ENCODE measurements at places on chromosomes 13 and 19.

DNA sequence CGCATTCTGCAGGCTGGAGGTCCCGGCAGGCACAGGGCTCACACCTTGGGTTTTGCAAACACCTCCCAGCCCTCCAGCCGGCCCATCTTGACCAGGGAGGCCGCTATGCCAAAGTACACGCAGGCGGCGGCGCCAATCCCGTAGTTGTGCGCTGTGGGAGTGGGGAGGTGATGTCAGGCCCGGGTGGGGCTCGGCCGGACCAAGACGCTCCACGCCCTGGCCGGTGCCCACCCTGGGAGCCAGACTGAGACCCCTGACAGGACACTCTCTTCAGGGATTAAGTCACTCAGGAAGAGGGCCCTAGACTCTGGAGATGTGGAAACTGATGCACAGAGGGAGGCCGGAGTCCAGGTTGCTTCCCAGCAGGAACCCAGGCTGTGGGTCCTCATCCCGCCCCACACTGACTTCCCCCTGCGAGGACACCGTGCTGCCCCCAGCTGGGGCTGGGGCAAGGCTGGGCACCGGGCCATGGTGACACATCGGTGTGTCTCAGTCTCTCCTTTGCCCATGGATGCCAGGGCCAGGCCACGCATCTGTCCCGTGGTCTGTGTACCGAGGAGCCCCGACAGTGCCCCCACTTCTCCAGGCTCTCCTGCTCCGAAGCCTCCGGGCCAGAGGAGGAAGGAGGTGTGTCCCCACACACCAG lies 8.8 kb downstream of the NDUFA11 start:
- DNase-seq = no peak

DNA sequence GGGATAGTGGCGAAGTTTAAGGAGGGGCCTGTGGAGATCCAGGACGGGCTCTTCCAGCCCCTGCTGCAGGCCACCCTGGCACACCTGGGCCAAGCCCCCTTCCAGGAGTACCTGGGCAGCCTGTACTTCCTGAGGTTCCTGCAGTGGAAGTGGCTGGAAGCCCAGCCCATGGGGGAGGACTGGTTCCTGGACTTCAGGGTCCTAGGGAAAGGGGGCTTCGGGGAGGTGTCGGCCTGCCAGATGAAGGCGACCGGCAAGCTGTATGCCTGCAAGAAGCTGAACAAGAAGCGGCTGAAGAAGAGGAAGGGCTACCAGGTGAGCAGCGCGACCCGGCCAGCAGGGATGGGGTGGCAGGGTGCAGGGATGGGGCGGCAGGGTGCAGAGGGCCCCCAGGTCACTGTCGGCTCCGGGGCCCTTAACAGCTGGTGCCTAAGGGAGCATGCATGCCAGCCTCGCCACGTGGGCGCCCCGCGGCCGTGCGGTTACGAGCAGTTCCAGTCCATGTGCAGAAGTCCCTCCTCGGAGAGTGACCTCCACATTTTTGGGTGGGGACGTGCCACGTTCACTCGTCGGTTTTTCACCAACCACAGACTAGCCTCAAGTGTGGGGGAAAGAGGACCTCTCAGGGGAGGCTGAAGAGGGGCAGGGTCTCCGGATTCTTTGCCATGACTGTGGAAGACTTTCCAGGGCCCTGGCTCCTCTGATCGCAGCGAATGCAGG lies 912 bp downstream of the GRK1 start:
- DNase-seq = no peak

DNA sequence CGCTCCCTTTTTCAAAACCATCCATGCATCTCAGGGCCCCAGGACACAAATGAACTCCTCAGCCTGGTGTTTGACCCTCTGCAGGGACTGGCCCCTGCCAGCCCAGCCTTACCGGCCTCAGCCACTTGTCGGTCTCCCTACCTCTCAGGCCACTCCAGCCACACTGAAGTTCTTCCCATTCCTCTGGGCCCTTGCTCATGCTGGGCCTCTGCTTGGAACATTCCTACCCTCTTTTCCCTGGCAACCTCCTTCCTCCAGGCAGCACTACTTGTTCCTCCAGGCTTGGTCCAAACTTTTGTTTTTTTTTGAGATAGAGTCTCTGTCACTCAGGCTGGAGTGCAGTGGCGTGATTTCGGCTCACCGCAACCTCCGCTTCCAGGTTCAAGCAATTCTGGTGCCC lies 7.6 kb upstream of the EGLN2 start:
- DNase-seq = no peak

DNA sequence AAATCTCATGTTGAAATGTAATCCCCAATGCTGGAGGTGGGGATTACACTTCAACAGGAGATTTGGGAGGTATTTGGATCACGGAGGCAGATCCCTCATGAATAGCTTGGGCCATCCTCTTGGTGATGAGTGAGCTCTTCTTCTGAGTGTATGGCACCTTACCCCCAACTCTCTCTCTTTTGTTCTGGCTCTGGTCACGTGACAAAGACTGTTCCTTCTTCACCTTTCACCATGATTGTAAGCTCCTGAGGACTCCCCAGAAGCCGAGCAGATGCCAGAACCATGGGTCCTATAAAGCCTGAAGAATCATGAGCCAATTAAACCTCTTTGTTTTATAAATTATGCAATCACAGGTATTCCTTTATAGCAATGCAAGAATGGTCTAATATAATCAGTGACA lies 684.2 kb downstream of the LIG4 start:
- DNase-seq = no peak

DNA sequence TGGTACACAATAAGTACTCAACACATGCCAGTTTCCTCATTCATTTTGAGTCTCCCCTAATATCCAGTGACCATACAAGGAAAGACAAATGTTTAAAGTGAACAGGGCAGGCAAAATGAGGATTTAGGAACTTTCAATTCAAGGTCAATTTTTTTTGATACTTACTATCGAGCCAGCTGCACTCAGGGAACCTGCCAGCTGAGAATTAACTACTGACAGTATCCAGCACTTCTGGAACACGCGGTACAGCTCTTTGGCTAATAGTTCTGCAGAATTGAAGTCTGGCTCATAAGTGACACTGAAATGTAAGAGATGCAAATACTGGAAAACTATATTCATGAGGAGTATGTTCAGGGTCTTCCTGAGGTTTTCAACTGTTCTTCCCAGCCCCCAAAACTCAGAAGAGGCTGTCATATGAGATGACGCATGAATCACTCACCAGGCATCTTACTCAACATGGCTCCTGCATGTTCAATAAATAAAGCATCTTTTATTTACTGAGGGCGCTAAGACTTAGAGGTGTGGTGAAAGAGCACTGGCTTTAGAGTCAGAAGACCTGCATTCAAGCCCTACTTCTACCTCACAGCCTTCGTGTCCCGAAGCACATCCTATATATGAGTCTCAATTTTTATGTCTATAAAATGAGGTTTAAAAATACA lies 25.6 kb downstream of the RUBCNL start:
- DNase-seq = no peak
